NCI-H1417 treated with DMSO at 0.1 percent for 48 hours (cell line): ENCODE measurements at places on chromosomes 5 and 9.

GRCh38 chr5:126878085-126878484 is 101.1 kb downstream of the LMNB1 start:
- DNase-seq = no peak

- no peak for DNase-seq
These were observed 13.5 kb downstream of the GAPT start for GRCh38 chr5:58504766-58505165.

DNA sequence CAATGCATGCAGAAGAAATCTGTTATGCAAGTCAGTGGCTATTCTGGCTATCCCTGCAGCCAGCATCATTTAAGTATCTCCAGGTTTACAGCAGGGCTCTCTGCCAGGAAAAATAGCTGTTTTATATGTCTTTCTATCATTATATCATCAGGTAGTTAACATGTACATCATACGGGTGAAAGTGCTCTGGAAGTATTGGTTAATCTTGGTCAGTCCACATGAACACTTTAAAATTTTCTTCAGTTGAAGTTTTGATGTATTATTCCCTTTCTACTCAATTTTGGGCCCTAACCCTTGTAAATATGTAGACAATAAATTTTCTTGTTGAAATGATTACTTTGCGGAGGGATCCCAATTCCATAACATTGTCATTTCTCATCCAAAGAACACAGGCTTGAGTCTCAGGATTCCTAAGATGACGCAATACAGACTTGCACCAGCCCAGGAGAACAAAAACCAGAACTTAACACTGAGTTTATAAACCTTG is 67.5 kb downstream of the SEMA6A start:
- no peak for DNase-seq

- no peak for DNase-seq
These were observed 478 bp upstream of the SETD9 start for GRCh38 chr5:56908942-56909293.

DNA sequence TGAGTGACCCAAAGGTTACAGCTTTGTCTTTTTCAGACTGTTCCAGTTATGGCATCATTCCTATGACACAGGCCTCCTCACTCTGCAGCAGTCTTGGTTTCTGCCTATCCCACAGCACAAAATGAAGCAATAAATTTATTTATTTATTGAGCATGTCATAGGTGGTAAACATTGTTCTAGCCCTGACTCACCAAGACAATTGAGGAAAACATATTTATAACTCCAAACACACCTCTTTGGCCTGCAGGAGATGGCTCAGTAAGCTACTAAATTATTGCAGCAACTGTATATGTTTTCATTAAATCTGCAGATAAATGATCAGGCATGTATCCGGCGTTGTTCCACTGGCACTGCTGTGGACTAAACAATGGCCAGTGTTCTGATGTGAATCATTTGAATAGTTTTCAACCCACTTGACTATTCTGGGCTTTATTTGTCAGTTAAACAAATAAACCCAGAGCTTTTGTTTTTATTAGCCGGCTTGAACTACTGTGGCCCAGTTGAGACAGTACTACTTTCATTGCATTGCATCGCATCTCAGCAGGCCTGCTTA is 83.2 kb downstream of the FOXD1 start:
- DNase-seq = no peak

- DNase-seq = no peak
These were observed 132.7 kb downstream of the GLIS3 start for GRCh38 chr9:4167079-4167671.

- no peak for DNase-seq
These were observed 29.3 kb downstream of the REEP5 start for GRCh38 chr5:112892776-112893175.

DNA sequence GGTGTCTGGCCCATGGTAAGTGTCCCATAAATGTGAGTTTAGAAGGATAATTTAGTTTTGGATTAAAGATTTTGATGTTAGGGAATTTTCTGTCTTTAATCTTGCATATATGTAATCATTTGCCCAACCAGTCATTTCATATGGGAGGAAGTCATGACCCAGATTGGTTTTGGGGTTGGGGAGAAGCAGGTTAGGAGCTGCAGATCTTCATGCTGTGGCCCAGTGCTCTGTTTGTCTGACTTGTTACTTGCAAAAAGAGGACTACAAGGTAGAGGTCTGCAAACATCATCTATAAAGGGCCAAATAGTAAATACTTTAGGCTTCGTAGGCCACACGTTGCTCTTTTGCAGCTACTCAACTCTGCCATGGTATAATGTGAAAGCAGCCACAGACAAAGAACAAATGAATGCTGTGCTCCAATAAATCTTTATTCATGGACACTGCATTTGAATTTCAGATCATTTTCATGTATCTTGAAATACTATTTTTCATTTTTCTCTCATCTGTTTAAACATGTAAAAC is 16.8 kb downstream of the OSTF1 start:
- no peak for DNase-seq

GRCh38 chr9:99231711-99232110 is 9.6 kb downstream of the SEC61B start:
- no peak for DNase-seq
